ENCODE measurements at places on chromosomes 7 and 10.

GRCh38 chr10:125112697-125113494, 47.5 kb downstream of the CTBP2 start:
- no peak for DNase-seq

DNA sequence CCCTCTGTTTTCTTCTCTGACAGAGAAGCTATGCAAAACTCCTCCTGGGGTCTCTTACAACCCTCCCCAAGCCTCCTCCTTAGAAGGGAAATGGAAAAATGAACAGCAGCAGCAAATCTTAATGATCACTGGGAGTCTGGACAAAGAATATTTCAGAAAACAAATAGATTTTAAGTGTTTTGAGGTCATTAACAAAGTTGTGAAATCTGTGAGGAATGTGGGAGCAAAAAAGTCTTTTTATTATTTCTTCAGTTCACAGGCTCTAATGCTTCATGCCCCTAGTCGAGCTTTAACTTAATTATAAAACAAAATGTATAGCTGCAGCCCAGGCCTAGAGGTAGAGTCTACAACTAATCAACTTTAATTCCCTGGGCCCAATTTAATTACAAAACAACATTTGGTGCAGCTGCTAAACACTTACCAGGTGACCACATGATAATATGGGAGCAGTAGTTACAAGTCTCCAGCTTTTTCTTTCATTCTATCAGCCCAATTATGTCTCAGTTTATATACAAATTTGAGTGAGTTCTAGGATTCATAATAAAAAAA, 293.2 kb downstream of the THSD7A start:
- no peak for DNase-seq

DNA sequence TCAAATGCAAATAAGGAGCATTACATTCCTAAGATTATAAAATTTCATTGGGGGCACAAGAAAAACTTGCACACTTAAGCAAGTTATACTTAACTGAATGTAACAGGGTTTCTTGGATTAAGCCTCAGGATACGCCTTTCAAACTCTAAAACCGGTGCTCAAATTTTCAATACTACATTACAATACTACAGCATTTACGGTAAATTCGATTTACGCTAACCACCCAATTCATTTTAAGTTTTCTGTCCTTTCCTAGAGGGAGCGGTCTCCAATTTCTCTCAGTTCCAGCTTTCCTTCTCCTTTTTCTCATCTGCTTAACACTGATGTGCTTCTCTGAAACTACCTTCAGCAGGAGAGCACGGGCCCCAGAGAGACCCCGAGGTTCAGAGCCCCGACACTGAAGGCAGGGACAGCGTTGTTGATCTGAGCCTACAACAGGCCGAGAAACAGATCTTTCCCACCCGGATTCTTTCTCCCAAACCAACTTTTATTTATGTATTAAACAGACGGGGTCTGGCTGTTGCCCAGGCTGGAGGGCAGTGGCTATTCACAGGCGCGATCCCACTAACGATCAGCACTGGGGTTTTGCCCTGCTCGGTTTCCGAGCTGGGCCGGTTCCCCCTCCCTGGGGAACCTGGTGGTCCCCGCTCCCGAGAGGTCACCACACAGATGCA, 798 bp downstream of the ZNF425 start:
- DNase-seq, result no peak

- no peak for DNase-seq
Observed at GRCh38 chr7:108836256-108836655, 266.6 kb downstream of the DNAJB9 start.

DNA sequence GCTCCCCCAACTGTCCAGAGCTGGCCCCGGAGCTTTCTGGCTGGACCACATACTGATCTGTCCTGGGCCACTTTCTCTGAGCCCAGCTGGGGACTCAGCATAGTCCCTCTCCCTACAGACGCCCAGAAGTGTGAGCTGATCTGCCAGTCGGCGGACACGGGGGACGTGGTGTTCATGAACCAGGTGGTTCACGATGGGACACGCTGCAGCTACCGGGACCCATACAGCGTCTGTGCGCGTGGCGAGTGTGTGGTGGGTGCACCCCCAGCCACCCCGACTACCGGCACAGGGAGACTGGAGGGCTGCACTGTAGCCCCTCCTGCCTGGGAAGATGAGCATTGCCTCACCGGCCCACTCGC, 41.8 kb downstream of the TBATA start:
- DNase-seq, result no peak

DNA sequence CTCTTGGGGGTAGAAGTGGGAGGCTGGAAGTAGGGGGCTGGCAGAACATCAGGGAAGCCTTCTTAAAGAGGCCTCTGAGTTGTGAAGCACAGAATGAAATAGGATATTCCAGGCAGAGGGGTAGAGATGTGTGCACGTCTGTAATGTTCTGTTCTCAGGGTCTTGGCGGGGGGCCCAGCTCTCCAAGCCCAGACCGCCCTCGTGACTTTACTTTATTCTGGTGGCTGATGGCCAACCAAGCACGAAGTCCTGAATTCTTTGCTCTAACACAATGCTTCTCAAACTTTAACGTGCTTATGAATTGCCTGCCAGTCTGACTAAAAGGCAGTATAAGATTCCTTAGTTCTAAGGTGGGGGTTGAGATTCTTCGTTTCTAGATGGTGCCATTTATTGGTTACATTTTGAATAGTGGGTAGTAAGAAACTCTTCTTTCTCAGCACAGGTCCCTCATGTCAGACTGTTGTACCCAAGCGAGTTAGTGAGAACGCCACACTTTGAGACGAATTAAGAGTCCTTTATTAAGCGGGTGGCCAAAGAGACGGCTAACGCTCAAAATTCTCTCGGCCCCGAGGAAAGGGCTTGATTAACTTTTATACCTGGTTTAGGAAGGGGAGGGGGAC, 8.2 kb downstream of the PRXL2A start:
- no peak for DNase-seq

DNA sequence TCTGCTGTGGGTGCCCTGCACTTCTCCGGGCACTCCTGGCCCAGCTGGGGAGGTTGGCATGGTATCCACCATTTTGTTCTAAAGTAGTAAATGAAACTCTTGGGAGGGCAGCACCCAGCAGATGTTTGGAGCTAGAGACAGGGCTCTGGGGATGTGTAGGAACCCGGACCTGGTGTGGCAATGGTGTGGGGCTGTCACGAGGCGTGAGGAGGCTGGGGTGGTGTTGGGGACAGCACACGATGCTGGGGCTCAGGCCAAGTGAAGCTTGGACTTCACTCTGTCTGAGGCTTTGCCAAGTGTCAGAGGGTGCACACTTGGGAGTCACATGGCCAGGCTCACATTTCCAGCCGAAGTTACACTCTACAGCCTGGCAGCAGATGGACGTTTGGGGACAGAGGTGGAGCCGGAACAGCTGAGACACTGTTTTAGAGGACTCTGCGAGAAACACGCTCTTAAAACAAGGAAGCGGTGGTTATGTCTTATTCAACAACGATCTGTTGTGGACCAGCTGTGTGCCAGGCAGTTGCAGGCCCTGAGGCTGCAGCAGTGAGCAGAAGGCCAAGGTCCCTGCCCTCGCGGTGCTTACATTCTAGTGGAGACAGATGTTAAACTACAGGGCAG, 118.2 kb downstream of the CUX1 start:
- DNase-seq, result no peak

GRCh38 chr10:128960517-128960916, 506.5 kb upstream of the MGMT start:
- DNase-seq, result no peak

- DNase-seq, result no peak
Observed at GRCh38 chr10:3059974-3060373, 7.4 kb upstream of the PFKP start.

DNA sequence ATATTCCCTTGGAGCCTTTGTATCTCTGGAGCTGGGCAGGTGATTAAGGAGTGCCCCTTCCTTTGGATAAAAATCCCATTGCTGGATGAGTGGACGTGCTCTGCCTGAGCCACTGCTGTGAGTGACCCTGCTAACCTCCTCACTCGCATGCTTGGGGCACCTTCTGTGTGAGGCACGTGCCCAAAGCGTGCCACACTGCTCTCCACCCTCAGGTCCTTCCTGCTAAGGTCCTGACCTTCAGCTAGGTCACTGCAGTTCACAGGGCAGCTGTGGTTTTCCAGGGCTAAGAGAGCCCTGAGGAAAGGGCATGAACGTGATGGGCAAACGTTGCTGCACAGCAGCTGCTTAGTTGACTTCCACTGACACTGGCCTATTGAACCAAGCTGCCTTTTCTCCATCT, 204.4 kb upstream of the COBL start:
- DNase-seq, result no peak

- DNase-seq, result no peak
Observed at GRCh38 chr10:77195101-77195500, 442.5 kb downstream of the KCNMA1 start.

GRCh38 chr7:42468471-42468870, 231.5 kb upstream of the GLI3 start:
- no peak for DNase-seq

DNA sequence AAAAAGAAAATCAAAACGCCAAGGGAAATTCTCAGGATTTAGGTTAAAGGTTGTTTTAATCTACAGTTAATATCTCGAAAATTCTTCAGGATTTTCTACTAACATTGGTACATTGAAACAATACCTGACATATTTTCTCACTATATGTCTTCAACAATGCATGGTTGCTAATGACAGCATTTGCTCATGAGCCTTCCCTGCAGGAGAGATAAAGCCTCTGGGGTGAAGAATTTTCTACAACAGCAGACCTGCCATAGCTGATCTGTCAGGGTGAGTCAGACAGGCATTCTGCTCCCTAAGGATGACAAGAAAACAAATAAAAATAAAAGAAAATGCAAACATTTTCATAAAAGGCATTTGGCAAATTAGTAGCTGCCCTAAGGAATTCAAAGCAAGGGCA, 11.7 kb upstream of the GPR37 start:
- DNase-seq, result no peak

GRCh38 chr10:79102498-79102874, 33.7 kb downstream of the ZMIZ1 start:
- no peak for DNase-seq

All from activated gamma-delta T cell treated with anti-CD3 and anti-CD28 coated beads, Interleukin-2, amount 50 U/mL, for 16 hours (primary cell).